ENCODE measurements at places on chromosomes 5 and 9.

GRCh38 chr9:100087218-100087617 is 11.6 kb downstream of the ERP44 start:
- no peak for DNase-seq

GRCh38 chr5:119264186-119264585 is 91.6 kb upstream of the TNFAIP8 start:
- DNase-seq = no peak

GRCh38 chr9:86181379-86182315 is 77.8 kb downstream of the C9orf153 start:
- DNase-seq = no peak

- DNase-seq = no peak
Measured at GRCh38 chr9:109707355-109707754, 72.6 kb upstream of the PALM2AKAP2 start.

GRCh38 chr5:144207875-144208444 is 37.3 kb downstream of the KCTD16 start:
- no peak for DNase-seq

- DNase-seq = no peak
Measured at GRCh38 chr5:170327168-170327567, 29.6 kb upstream of the LCP2 start.

DNA sequence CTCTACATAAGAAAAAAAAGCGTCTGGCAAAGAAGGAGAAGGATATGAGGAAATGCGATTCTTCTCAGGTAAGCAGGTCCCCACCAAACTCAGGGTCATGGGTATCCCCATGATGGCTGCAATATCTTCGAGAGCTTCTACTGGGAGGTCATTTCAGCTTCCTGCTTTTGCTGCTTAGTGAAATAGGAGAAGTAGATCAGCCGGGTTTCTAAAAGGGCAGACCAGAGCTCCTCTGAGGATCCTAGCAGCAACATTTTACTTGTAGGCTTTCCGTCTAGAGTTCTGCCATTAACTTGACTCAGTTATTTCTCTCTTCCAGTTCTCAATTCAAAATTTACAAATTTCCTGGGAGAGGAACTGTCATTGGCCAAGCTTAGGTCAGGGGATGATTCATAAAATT is 134.7 kb downstream of the DPYSL3 start:
- no peak for DNase-seq

Data from stimulated activated CD4-positive, alpha-beta T cell treated with anti-CD3 and anti-CD28 coated beads, Interleukin-2, amount 100 ng/mL, for 24 hours (primary cell).